ENCODE measurements at places on chromosomes 5 and 9.

- no peaks in the 10 kb centered on the region for H3K27me3 ChIP-seq
- H3K4me3 ChIP-seq: no peak overlapping the region
- H3K36me3 ChIP-seq: no peaks in the 10 kb centered on the region
- H3K4me1 ChIP-seq: no peaks in the 10 kb centered on the region
Measured at GRCh38 chr5:38795986-38796741, 49.6 kb upstream of the OSMR start.

DNA sequence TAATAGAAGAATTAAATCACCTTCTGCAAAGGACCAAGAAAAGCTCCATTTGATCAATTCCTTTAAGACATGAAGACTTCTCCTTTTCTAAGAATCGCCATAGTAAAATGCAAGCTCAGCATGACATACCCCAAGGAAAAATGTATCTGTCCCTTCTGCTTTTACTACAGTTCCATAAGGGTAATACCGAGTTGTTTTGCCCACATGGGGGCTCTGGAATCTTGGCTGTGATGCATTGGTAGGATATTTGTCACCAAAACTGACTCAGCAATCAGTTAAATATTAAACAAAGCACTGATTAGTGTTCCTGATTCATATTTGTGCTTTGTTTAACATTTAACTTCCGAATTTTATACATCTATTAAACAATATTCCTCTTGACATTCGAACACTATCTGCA lies 24.3 kb upstream of the KCNIP1 start:
- DNase-seq: no peak
- no peak overlapping the region for H3K4me3 ChIP-seq
- H3K27ac ChIP-seq: no peak overlapping the region
- H3K27me3 ChIP-seq: no peaks in the 10 kb centered on the region

DNA sequence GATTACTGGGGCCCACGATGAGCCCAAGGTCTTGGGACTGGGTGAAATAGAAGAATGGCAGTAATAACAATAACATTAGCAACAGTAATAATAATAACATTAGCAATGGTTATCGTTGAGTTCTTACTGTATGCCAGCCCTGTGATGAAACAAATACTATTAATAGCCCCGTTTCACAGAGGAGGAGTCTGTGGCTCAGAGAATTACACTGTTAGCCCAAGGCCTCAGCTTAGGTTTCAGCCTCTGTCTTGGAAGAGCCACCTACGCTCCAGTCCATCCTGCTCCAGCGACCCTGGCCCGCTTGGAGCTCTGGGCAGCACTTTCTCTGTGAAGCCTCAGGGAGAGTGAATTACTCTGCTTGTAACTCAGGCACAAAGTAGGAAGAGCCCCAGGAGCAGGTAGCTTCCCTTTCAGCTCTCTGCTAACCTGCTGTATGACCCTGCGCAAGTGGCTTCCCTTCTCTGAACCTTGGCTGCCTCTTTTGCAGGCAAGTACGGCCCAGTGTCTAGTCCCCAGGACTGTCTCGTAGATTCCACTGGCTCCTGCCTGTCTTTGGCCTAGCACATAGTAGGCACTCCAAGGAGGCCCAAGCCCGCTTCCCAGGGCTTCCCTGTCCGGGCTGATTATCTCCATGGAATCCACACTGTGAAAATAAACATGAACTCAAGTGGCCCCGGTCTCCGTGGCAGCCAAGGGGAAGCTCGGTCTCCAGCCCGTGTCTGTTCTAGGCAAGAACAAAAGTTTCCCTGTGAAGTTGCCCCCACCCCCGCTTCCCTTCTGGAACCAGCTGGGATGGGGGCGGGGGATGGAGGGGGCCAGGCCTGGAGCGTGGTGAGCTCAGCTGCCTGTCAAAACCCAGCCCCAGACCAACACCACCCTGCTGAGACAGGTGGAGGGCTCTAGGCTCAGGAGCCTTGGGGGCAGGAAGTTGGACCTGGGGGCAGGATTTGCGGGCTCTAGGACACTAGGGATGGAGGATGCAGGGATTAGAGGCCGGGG lies 26.2 kb upstream of the LMX1B start:
- H3K27ac ChIP-seq: no peak overlapping the region
- no peak for DNase-seq
- H3K4me3 ChIP-seq: no peak overlapping the region
- no peaks in the 10 kb centered on the region for H3K36me3 ChIP-seq
- peaks cover 25% of the 10 kb centered on the region for H3K27me3 ChIP-seq

DNA sequence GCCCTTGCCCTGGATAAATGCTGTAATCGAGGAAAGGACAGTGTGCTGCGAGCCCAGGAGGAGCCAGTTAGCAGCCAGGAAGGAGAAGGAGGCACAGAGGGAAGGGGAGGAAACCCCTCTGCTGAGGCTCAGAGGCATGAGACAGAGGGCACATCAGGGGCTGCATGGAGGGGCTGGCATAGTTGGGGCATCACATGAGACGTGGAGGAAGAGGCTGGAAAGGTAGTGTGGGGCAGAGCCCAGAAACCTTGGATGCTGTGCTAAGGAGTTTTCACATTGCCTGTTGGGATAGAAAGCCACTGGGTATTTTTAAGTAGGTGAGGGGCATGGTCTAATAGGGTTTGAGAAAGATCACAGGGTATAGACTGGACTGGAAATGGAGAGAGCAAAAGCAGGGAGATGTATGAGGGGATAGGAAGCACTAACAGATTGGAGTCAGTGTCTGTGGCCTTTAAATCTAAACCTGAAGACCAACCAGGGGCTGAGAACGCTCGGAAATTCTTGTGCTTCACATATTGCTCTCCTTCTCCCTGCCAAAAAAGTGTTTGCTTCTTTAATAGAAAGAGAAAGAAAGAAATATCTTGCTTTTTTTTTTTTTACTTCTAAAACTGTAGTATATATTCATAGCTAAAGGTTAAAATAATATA lies 33.0 kb upstream of the ANGPTL2 start:
- no peak for DNase-seq
- H3K27me3 ChIP-seq: no peaks in the 10 kb centered on the region
- peaks cover 15% of the 10 kb centered on the region for H3K4me1 ChIP-seq
- H3K36me3 ChIP-seq: no peaks in the 10 kb centered on the region

DNA sequence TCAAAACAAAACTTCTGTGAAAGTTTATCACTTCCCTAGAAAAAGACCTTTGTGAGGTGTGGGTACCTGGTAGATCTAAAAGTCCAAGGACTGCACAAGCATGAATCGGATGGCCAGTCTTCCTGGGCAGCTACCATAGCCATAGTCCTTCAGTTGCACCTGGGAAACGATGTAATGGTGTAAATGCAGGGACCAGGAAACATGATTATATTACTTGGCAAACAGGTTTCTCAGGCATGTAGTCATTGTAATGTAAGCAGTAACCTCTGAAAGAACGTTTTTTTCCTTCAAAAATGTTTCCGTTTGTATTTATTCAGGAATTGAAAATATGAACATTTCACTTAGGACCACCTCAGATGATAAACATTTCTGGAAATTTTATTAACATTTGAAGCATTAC lies 433.4 kb downstream of the DTWD2 start:
- no peaks in the 10 kb centered on the region for H3K27me3 ChIP-seq
- peaks cover 6% of the 10 kb centered on the region for H3K4me1 ChIP-seq
- H3K4me3 ChIP-seq: no peak overlapping the region
- H3K27ac ChIP-seq: no peak overlapping the region
